ENCODE measurements at places on chromosomes 7 and 10. TPM values are rescaled to one million over a fixed set of nuclear protein-coding genes. Genes with fewer than 3 reads are reported as not detected.

DNA sequence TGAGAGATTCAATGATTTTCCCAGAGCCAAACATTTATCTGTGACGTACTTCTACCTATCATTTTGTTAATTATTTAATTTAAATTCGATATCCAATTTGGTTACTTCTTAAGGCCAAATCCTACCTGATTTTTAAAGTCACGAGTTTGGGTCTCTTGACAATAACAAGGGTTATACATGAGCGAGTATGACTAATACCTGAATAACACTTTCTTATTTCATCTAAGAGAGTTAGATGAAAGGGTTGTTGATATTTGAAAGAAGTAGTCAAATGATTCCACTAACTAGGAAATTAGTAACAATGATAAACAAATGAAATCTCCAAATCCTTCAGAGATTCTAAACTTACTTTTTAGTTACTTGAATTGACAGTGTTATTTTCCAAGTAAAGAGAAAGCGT, 1086.9 kb downstream of the XPNPEP1 start:
- H3K36me3 ChIP-seq = no peaks in the 10 kb centered on the region
- peaks cover 5% of the 10 kb centered on the region for H3K4me1 ChIP-seq
- no peak overlapping the region for H3K27ac ChIP-seq
- H3K4me3 ChIP-seq = no peak overlapping the region
- H3K27me3 ChIP-seq = no peaks in the 10 kb centered on the region
- DNase-seq = no peak

GRCh38 chr7:31413766-31414165, 73.2 kb upstream of the NEUROD6 start:
- no peak overlapping the region for H3K27ac ChIP-seq
- H3K36me3 ChIP-seq = no peaks in the 10 kb centered on the region
- H3K4me3 ChIP-seq = no peak overlapping the region
- no peak for DNase-seq
- no peaks in the 10 kb centered on the region for H3K27me3 ChIP-seq

GRCh38 chr10:75722609-75723008, 291.2 kb downstream of the LRMDA start:
- H3K27me3 ChIP-seq = peaks cover 7% of the 10 kb centered on the region
- no peak for DNase-seq
- H3K4me1 ChIP-seq = peaks cover 3% of the 10 kb centered on the region
- H3K27ac ChIP-seq = no peak overlapping the region

DNA sequence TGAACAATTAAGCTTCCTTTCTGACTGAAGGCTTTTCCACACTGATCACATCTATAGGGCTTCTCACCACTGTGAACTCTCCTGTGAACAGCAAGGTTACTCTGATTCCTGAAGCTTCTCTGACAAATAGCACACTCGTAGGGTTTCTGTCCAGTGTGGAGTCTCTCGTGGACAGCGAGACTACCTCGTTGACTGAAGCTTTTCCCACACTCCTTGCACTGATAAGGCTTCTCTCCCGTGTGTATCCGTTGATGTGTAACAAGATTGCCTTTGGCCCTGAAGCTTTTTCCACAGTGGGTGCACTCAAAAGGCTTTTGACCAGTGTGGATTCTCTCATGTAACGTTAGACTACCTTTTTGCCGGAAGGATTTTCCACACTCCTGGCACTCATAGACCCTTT, 4.4 kb downstream of the ZNF32 start:
- H3K36me3 ChIP-seq = peaks cover 63% of the 10 kb centered on the region
- H3K27ac ChIP-seq = peak overlapping the region; percentile 87
- H3K4me1 ChIP-seq = peaks cover 4% of the 10 kb centered on the region
- no peaks in the 10 kb centered on the region for H3K27me3 ChIP-seq
- H3K4me3 ChIP-seq = no peak overlapping the region

GRCh38 chr7:91128683-91129348, 135.4 kb upstream of the FZD1 start:
- no peak overlapping the region for H3K27ac ChIP-seq
- DNase-seq = no peak
- peaks cover 6% of the 10 kb centered on the region for H3K4me1 ChIP-seq
- H3K4me3 ChIP-seq = no peak overlapping the region
- no peaks in the 10 kb centered on the region for H3K27me3 ChIP-seq
- H3K36me3 ChIP-seq = peaks cover 7% of the 10 kb centered on the region

DNA sequence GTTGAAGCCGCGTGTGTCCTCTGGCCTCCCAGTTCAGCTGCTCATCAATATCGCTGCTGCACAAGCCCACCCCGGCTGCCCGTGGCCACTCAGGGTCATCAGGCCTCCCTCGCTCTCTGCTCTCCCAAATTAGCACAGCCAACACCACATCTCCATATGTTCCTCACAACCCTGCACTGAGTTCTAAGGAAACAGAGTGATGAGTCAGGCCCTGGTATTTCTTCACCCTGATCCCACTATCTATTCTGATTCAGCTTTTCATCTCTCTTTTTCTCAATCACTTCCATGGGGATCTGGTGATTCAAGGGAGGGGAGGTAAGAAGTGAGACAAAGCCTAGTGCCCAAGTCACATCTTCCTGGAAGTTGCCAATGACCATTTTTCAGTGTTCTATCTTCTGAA, 23.8 kb downstream of the CYTH3 start:
- H3K27ac ChIP-seq = no peak overlapping the region
- DNase-seq = no peak
- H3K4me1 ChIP-seq = no peaks in the 10 kb centered on the region
- no peak overlapping the region for H3K4me3 ChIP-seq
- H3K36me3 ChIP-seq = no peaks in the 10 kb centered on the region

Gene AP4M1
- total RNA-seq = 36.0 TPM

Gene ZNF107
- total RNA-seq = 16.5 TPM

GRCh38 chr10:133258818-133259601, 17.7 kb downstream of the ADAM8 start:
- peak overlapping the region; percentile 65 for H3K27ac ChIP-seq
- H3K4me3 ChIP-seq = no peak overlapping the region
- H3K36me3 ChIP-seq = no peaks in the 10 kb centered on the region
- DNase-seq = no peak
- H3K4me1 ChIP-seq = peaks cover 5% of the 10 kb centered on the region

GRCh38 chr10:61733358-61733940, 70.7 kb downstream of the CABCOCO1 start:
- H3K4me1 ChIP-seq = peaks cover 2% of the 10 kb centered on the region
- peak; percentile 12 for DNase-seq
- H3K27ac ChIP-seq = no peak overlapping the region

Gene IRF5
- total RNA-seq = 0.44 TPM

DNA sequence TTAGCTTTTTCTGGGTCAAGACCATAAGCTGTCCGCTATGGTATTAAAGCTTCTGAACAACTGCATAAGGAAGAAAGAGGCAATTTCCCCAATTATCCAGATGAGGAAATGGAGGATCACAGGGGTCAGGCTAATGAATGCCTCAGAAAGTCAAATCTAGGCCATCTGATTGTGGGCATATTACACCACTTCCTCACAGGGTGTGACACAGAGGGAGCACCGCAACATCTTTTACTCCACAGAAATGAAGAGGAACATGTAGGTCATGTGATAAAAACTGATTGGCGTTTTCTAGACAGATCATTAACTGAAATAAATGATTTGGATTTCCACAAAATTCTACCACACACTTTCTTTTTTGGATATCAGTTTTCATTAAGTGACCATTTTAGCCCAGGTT, 384.4 kb downstream of the PARD3 start:
- no peaks in the 10 kb centered on the region for H3K27me3 ChIP-seq
- peaks cover 46% of the 10 kb centered on the region for H3K4me1 ChIP-seq
- H3K36me3 ChIP-seq = no peaks in the 10 kb centered on the region
- no peak for DNase-seq
- no peak overlapping the region for H3K4me3 ChIP-seq

Gene CCL26
- total RNA-seq = not detected

Gene TRPV6
- 5.7 TPM for total RNA-seq

GRCh38 chr10:78332657-78333056, 299.0 kb downstream of the RPS24 start:
- no peak overlapping the region for H3K4me3 ChIP-seq
- peaks cover 32% of the 10 kb centered on the region for H3K4me1 ChIP-seq
- no peaks in the 10 kb centered on the region for H3K36me3 ChIP-seq
- H3K27me3 ChIP-seq = no peaks in the 10 kb centered on the region

DNA sequence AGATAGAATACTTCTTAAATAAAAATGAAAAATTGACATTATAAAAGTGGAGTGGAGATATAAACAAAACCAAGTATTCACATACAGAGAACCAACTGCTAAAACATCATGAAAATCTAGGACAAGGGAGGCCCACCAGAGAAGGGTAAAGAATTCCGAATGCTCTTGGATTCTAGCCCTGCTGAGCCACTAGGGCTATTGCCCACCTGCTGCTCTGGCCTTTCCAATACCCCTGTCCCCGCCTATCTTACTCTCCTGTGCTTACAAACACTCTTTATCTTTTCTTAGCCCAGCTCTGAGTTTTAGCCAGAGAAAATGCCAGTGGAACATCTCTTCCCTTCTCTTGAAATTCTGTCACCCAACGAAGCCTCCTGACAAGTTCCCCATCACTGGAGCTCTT, 100.3 kb downstream of the MACC1 start:
- no peaks in the 10 kb centered on the region for H3K4me1 ChIP-seq
- no peaks in the 10 kb centered on the region for H3K36me3 ChIP-seq
- H3K27me3 ChIP-seq = no peaks in the 10 kb centered on the region
- H3K27ac ChIP-seq = no peak overlapping the region
- DNase-seq = no peak

Gene STAMBPL1
- total RNA-seq = 1.3 TPM

- no peak for DNase-seq
- no peaks in the 10 kb centered on the region for H3K36me3 ChIP-seq
- H3K27me3 ChIP-seq = no peaks in the 10 kb centered on the region
These were observed 88.4 kb downstream of the POLR1F start for GRCh38 chr7:19620470-19620869.

DNA sequence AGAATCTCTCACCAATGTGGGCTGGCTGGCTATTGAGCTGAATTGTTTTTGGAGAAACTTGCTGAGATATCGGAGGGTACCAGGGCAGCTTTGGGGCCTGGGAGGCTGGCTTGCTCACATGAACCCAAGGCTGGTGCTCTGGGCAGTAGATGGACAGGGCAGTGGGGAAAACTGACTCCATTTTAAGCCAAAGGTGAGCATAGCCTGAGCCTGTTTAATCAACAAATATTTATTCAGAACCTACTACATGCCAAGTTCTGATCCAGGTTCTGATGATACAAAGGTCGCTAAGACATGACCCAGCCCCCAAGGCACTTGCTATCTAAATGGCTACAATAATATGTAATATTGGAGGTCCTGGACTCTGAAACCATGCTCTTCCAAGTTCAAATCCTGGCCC, 86.6 kb downstream of the BUB3 start:
- no peak for DNase-seq
- no peaks in the 10 kb centered on the region for H3K4me1 ChIP-seq
- no peak overlapping the region for H3K27ac ChIP-seq
- no peaks in the 10 kb centered on the region for H3K27me3 ChIP-seq
- H3K4me3 ChIP-seq = no peak overlapping the region

DNA sequence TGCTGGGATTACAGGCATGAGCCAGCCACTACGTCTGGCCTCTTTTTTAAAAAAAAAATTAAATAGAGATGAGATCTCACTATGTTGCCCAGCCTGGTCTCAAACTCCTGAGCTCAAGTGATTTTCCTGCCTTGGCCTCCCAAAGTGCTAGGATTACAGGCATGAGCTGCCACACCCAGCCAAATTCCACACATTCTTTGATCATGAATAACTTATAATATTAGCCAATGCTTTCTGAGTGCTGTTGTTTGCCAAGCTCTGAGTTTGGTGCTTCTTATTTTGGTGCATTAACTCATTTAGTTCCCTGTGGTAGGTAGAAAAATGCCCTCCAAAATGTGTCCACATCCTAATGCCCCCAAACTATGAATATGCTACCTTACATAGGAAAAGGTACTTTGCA, 47.2 kb upstream of the MKI67 start:
- H3K4me3 ChIP-seq = no peak overlapping the region
- H3K27ac ChIP-seq = no peak overlapping the region
- H3K4me1 ChIP-seq = no peaks in the 10 kb centered on the region
- H3K36me3 ChIP-seq = peaks cover 3% of the 10 kb centered on the region
- DNase-seq = no peak

- no peak for DNase-seq
- H3K4me3 ChIP-seq = no peak overlapping the region
- H3K36me3 ChIP-seq = peaks cover 27% of the 10 kb centered on the region
- H3K27me3 ChIP-seq = no peaks in the 10 kb centered on the region
- no peaks in the 10 kb centered on the region for H3K4me1 ChIP-seq
- H3K27ac ChIP-seq = no peak overlapping the region
These were observed 95.4 kb downstream of the HIBADH start for GRCh38 chr7:27567266-27567665.

GRCh38 chr10:109933984-109934565, 10.8 kb upstream of the XPNPEP1 start:
- no peaks in the 10 kb centered on the region for H3K36me3 ChIP-seq
- H3K4me3 ChIP-seq = no peak overlapping the region
- peaks cover 6% of the 10 kb centered on the region for H3K27me3 ChIP-seq

Gene HOGA1
- 11.9 TPM for total RNA-seq

- no peaks in the 10 kb centered on the region for H3K36me3 ChIP-seq
- no peak for DNase-seq
- H3K27ac ChIP-seq = no peak overlapping the region
- peaks cover 14% of the 10 kb centered on the region for H3K4me1 ChIP-seq
These were observed 44.9 kb upstream of the SVOPL start for GRCh38 chr7:138746073-138746472.

Gene GRID2IP
- total RNA-seq = 2.5 TPM

DNA sequence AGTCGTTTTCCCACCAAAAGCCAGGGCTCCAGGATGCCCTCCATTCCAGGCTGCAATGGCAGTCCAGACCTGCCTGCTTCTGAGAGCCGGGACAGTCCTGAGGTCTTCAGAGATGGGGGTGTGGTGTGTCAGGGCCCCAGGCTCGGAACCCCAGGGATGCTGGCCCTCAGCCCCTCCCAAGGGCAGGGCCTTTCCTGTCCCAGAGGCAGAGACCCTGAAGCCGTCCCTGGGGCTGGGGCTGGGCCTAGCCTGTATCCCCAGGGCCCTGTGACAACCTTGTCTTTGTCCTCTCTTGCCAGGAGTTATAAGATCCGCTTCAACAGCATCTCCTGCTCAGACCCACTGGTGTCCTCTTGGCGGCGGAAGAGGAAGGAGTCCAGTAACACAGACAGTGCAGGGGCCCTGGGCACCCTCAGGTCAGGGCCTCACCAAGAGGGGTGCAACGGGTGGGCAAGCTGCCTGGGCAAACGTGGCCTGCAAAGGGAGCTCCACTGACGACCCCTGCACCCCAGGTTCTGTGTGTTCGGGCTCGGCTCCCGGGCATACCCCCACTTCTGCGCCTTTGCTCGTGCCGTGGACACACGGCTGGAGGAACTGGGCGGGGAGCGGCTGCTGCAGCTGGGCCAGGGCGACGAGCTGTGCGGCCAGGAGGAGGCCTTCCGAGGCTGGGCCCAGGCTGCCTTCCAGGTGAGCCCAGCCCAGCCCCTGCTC, 15.9 kb downstream of the NOS3 start:
- no peak for DNase-seq
- H3K36me3 ChIP-seq = no peaks in the 10 kb centered on the region
- H3K4me1 ChIP-seq = no peaks in the 10 kb centered on the region
- no peak overlapping the region for H3K27ac ChIP-seq

GRCh38 chr10:102230264-102230860, 4.3 kb downstream of the ELOVL3 start:
- no peak for DNase-seq
- H3K4me1 ChIP-seq = peaks cover 2% of the 10 kb centered on the region
- peaks cover 84% of the 10 kb centered on the region for H3K27me3 ChIP-seq
- no peaks in the 10 kb centered on the region for H3K36me3 ChIP-seq
- peak overlapping the region; percentile 50 for H3K4me3 ChIP-seq
